ENCODE measurements at places on chromosomes 11 and 22.

DNA sequence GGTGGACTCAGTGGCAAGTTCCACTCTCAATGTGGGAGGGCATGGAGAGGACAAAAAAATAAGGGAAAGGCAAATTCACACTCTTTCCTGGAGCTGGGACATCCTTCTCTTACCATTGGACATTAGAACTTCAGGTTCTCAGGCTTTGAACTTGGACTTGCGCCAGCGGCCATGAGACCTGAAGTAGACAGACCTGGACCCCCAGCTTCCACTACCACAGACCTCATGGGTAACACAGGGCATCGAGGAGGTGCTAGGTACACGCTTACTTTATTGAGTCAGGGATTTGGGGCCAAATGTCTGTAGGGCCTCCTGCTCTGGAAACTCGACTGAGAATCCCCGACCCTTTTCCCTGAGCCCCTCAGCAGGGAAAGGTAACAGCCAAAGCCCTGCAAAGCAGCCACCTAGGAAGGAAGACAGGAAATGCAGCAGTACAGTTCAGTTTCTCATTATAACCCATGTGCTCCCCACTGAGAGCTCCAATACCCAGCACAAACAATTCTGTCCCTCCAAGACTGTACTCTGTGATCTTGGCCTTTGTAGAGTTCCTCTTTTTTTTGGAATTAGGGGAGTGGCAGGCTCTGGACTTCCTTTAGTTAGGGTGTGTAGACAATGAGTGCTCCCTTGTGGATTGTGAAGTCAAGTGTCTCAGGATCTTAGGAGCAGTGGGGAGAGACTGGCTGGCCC is 5.7 kb downstream of the CHRNA10 start:
- DNase-seq, result peak; percentile 77

DNA sequence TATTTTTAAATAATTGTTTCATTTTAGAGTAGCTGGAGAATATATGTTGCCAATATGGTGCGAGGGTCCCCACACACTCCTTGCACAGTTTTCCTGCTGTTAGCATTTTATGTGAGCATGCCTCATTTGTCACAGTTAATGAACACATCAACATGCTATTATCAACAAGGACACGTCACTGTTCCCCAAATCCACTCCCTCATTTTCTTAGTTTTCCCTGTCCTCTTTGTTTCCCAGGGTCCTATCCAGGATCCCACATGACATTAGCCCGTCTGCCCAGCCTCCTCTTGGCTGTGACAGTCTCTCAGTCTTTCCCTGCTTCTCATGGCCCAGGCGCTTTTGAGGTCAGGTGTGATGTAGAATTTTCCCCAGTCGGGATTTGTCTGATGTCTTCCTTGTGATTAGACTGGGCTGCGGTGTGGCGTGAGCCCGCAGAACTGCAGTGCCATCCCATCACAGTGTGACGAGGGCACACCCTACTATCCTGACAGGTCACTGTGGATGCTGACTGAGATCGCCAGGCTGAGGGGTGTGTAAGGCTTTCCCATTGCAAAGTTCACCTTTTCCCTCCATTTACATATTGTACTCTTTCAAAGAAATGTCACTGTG is 450.6 kb upstream of the B3GAT1 start:
- DNase-seq, result no peak

- no peak for DNase-seq
Observed at GRCh38 chr22:37892566-37893335, 13.3 kb upstream of the MICALL1 start.

DNA sequence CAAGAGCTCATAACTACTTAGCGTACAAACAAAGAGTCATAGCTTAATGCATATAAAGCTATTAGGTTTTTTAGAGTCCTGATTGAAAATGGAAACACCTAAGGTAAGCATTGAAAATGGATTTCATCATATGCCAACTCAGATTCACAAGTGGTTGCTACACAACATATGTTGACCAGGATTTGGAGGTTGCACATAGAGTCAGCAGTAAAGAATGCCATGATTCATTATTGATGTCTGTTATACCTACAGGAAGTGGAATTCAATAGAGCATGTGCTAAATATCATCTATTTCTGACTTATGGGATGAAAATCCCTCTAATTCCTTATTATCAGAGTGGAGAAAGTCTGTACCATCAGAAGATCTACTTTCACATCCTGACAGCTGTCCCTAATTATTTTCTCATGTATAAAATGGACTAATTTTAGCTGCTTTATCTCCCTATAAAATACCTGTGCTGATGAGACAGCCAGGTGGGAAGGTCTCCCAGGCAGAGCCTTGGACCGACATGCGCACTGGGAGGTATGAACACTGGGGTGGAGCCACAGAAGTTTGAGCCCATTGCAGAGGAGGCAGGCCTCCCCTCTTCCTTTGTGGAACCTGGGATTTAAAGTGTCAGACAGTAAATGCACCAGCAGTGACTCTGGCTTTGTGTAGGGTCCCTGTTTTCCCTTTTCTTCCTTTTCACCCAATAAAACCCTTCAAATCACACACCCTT is 204.2 kb downstream of the AASDHPPT start:
- no peak for DNase-seq

GRCh38 chr22:46029574-46030200 is 52.7 kb upstream of the WNT7B start:
- DNase-seq, result no peak

DNA sequence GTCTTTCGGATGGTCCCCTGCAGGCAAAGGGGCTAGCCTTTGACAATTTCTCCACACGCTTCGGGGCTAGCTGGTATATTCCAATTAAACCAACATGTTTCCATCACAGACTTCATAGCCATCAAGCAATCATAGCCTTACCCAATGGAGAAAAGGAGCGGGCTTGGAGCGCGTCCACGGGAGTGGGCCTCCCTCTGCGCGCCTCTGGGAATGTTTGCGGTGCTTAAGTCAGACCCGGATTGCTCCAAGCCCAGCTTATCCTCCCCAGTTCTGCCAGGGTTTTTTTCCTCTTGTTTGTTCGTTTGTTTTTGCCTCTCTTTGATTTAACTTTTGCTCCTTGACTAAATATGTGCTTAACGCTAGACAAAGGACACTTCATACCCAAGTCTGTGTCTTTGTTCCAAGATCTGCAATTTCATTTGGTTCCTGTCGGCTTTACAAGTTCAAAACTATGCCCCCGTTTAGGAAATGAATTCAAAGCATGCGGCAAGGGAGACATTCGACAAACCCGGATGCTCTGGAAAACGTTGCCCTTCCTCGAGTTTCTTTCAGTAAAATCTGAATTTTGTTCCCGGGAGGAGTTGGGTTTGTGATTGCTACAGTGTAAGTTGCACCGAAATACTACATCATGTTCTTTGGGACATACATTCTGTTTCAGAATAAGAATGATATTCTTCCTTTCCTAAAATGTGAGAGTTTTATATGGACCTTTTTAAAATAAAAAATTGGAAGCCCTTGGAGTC is 1.0 kb upstream of the GLB1L2 start:
- DNase-seq, result no peak

DNA sequence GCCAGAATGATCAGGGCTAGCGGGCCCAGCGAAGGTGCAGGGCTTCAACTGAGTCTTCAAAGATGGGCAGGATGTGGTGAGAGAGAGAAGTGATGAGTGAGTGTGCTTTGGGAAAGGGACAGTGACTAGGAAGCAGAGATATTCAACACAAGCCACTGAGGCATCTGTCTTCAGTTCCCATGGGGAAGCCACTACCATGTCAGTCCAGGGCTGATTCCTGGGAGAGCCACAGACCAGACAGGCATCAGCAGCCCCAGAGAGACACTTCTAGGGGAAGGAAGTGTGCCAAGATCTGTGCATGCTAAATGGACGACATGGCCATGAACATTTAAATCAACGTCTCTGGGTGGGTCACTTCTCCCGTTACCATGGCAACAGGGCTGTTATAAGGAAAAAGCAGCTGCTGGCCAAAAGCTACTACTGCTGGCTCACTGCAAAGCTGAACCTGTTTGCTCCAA is 28.5 kb downstream of the P4HA3 start:
- DNase-seq, result no peak

DNA sequence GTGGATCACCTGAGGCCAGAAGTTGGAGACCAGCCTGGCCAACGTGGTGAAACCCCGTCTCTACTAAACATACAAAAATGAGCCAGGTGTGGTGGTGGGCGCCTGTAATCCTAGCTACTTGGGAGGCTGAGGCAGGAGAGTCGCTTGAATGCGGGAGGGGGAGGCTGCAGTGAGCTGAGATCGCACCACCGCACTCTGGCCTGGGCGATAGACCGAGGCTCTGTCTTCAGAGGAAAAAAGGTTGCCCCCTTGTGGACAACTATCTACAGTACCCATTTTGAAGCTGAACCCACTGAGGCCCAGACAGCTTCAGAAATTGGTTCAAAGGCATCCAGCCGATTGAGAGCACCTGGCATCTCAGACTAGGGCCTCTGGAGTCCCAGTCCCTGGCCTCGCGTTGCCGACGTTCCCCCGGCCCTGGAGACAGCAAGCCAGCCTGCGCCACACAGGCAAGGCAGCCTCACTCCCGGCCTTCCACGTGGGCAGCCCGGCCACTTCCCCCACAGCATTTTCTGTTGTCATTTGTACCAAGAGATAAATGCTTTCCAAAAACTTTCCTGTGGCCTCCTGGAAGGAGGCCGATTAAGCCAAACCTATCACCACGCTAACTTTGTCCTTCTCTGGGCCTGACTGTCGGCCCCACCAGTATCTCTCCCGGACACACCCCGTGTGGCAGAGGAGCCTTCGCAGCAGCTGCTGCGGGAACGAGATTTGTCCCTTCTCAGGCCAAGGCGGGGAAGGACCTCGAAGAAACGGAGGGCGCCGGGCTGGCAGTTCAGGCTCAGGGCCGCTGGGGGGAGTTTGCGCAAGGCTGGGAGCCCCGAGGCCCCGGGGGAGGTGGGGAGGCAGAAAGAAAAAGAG is 82.8 kb downstream of the FLI1 start:
- DNase-seq, result no peak

GRCh38 chr11:30960387-30960992 is 374.3 kb upstream of the MPPED2 start:
- peak; percentile 9 for DNase-seq

DNA sequence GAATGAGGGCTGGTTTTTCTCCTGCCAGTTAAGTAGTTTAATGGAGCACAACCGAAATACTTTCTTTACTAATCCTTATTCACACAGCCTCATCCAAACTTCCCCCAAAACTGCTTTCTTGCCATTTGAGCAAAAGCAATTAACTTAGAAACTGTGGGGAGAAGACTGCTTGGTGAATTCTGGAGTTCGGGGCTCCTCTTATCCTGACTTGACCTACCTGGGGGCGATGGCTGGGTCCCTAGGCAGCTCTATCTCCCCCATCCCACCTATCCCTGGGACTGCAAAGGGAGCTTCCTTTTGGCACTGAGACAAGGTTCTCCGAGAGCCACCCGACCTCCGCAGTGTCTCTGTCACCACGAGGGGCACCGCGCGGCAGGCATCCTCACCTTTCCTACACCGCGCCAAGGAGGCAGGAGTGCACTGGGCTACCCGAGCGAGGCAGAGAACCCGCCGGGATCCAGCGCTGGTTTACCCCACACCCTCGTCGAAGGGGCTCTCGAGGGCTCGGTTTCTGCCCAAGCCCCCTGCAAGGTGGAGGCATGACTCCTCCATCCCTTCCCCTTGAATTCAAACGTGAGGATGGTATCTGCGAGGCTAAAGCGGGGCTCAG is 759 bp downstream of the DESI1 start:
- DNase-seq, result peak; percentile 34

- no peak for DNase-seq
Observed at GRCh38 chr11:63889344-63889743, 27.6 kb downstream of the RCOR2 start.

- DNase-seq, result no peak
Observed at GRCh38 chr22:25072406-25072805, 119.9 kb downstream of the KIAA1671 start.

- DNase-seq, result peak; percentile 60
Observed at GRCh38 chr11:15006139-15006759, 34.1 kb upstream of the CALCA start.

- no peak for DNase-seq
Observed at GRCh38 chr11:35003186-35003585, 86.8 kb downstream of the PDHX start.

GRCh38 chr11:77412814-77413213 is 61.1 kb downstream of the PAK1 start:
- DNase-seq, result no peak

- DNase-seq, result no peak
Observed at GRCh38 chr11:13206086-13206640, 71.4 kb upstream of the BMAL1 start.

DNA sequence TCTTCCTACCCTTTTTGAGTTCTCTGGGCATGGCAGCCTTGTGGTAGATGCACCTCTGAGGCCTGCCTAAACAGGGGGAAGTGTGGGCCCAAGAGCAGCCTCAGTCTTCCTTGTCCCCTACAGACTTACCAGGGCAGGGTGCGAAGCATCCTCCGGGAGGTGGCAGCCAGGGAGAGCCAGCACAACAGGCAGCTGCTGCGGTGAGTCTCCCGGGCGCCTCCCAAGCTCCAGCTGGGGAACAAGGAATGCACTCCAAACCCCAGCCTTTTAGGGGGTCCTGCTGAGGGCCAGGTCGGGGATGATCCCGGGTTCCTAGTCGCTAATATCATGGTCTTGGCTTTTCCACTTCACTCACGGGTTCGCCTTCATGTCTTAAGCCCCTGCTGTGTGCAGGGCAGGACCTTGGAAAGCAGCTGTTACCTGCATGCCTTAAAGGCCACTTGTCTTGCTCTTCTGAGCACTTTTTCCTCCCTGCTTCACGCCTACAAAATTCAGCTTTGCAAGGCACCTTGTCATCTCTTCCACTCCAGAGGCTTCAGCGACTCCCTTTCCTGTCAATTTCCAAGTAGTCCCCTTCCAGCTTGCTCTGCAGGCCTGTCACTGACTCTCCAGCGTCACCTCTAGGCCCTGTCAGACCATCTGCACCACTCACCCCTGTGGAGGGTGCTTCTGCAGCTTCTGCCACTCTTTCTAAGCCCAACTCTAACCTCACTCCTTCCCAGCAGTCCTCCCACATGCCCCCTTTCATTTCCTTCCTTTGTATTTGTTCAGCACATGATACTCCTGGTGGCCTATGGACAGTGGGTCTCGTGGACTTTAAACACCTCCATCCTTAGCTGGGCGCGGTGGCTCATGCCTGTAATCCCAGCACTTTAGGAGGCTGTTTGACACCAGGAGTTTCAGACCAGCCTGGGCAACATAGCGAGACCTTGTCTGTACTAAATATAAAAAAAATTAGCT is 57.0 kb downstream of the PISD start:
- DNase-seq, result peak; percentile 32

- no peak for DNase-seq
Observed at GRCh38 chr11:109604481-109605400, 182.8 kb downstream of the C11orf87 start.

DNA sequence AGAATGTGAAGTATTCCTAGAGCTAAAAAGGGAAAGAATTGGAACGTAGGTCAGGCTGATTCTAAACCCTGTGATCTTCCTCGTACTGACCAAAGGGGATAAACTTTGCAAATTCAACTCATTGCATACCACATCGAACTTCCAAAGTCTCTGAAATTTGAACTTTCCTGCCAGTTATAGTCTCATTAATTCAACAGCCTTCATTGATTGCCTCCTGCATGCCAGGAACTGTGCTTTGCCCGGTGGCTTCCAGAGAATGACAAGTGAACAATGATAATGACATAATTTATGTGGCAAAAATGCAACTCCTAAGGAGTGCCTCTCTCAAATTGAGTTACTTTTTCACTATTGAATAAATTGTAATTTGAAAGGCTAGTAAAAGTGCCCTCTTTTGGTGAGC is 107.7 kb upstream of the LDLRAD3 start:
- no peak for DNase-seq

Measured in KBM-7 (cell line).